Amniotic epithelial cell (primary cell): ENCODE measurements at places on chromosomes 1 and 21.

GRCh38 chr21:45871616-45872236 lies 109.8 kb upstream of the COL6A1 start:
- DNase-seq = no peak

GRCh38 chr1:43269627-43270375 lies at the start of gene TMEM125:
Gene TMEM125, plus strand, starts transcription at chr1:43269983. Its CDS starts 2,740 bp downstream, at chr1:43272723.
- DNase-seq = no peak

GRCh38 chr21:27799861-27800260 lies 833.0 kb upstream of the ADAMTS5 start:
- no peak for DNase-seq

DNA sequence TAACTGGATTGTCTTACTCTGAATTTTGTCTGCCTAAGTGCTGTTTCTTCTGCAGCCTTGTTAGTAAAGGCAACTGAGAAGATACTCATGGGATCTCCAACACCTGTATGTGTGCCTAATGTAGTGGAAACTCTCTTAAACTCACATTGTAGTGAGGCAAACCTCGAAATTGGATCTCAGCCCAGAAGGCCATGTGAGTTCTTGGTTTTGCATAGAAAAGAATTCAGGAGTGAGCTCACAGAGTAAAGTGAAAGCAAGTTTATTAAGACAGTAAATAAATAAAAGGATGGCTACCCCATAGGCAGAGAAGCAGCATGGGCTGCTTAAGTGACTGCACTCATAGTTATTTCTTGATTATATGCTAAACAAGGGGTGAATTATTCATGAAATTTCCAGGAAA lies 1344.7 kb downstream of the NCAM2 start:
- DNase-seq = no peak
